ENCODE measurements at places on chromosomes 11 and 22.

- DNase-seq: no peak
Observed at GRCh38 chr22:22579869-22580604, 21.0 kb upstream of the PRAME start.

GRCh38 chr11:45266676-45267020 lies 19.5 kb downstream of the SYT13 start:
- DNase-seq: no peak

GRCh38 chr11:80007616-80008015 lies 566.8 kb upstream of the TENM4 start:
- DNase-seq: no peak

- no peak for DNase-seq
Observed at GRCh38 chr11:18265949-18266348, at the start of gene SAA1. Gene SAA1, plus strand, starts transcription at chr11:18266264. Its CDS starts 624 bp downstream, at chr11:18266888.

DNA sequence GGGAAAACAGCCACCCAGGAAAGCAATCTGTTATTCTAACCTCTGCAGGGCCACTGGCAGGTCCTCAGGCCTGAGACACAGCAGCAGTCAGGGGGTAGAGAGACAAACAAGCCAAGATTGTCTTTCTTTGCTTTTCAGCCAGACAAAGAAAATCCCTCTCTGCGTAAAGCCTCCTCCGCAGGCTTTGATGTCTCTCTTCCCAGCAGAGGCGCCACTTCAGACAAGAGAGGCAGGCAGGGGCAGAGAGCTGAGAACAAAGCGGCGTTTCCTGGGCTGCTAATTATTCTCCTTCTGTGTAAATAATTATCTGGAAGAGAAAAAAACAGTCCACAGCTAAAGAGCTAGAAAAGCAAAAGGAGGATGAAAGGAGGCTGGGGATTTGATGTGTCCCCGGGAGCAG lies 102.7 kb upstream of the SEZ6L start:
- peak; percentile 94 for DNase-seq

DNA sequence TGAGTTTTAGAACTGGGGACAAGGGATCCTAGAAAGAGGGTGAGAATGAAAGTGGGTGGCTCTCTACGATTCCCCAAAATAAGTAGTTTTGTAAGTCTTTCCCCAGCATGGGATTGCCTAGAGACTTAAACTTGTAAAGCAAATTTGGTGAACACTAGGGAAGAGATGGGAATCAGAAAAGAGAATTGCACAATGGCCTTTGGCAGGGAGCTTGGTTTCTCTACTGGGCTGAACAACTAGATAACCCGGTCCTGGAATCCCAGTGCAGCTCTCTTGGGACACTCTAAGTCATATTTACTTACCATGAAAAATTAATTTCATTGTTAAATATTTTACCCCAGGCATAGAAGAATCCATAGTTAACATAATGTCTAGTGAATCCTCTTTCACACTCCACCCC lies 16.5 kb upstream of the USP18 start:
- DNase-seq: no peak

DNA sequence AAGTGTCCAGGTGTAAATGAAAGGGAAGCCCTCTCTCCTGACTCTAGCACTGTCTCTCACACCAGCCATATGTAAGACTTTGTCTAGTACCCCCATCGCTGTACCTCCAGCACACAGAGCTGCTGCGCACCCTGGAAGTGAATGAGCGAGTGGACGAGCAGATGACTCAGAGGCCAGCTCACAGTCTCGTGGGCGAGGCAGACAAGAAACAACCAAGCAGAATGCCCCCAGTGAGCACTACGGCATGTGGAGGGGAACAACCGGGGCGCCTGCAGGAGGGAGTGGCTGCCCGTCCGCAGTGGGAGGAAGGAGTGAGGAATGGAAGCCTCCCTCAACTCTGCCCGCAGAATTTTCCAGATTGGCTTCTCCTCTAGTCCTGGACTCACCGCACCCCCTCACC lies 46.4 kb downstream of the MCM5 start:
- no peak for DNase-seq

DNA sequence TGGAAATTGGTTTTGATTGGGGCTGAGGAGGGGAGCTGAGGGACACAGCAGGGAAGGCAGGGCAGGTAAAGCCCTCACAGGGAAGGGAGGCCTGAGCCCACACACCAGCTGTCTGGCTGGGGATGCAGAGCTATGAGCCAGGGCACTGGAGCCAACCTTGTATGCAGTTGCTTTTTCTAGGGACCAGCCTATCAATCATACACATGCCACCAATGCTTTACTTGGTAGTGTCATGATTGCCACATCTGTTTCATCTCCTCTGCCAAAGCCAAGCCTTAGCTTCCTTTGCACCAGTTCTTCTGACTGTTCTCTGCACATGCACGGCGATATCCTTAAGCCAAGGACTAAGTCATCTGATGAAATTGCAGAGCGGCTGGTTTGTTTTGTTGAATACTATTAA lies 207.1 kb upstream of the PLET1 start:
- no peak for DNase-seq

DNA sequence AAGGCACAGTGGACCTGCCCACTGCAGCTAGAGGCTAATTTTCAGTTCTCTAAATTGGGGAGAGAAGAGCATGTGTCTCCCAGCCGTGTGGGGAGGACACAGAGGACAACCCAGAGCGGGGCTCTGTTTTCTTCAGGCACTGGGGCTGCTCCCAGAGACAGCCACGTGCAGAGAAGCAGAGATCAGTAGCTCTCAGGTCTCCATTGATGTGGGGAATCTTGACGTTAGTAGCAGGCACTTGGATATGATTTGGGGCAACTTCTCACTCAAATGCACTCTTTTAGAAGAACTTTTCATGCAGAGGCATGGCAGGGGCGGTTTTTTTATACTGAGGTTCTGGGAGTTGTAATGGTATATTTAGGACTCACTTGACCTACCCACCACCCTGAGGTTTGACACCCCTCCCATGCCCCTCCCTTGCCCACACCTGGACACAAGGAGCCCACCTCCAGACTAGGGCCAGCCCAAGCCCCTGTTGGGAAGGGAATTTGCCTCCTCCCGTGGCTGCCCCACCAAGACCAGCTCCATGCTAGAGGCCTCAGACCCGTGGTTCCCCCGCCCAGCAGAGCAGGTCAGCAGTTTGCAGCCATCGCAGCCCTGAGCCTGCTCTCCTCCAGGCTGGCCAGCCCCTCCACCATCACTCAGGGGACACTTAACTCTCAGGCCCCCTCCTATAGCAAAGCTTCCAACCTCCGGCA lies 94.2 kb upstream of the RTL6 start:
- DNase-seq: no peak

GRCh38 chr11:33957304-33957917 lies 65.5 kb upstream of the LMO2 start:
- DNase-seq: no peak

DNA sequence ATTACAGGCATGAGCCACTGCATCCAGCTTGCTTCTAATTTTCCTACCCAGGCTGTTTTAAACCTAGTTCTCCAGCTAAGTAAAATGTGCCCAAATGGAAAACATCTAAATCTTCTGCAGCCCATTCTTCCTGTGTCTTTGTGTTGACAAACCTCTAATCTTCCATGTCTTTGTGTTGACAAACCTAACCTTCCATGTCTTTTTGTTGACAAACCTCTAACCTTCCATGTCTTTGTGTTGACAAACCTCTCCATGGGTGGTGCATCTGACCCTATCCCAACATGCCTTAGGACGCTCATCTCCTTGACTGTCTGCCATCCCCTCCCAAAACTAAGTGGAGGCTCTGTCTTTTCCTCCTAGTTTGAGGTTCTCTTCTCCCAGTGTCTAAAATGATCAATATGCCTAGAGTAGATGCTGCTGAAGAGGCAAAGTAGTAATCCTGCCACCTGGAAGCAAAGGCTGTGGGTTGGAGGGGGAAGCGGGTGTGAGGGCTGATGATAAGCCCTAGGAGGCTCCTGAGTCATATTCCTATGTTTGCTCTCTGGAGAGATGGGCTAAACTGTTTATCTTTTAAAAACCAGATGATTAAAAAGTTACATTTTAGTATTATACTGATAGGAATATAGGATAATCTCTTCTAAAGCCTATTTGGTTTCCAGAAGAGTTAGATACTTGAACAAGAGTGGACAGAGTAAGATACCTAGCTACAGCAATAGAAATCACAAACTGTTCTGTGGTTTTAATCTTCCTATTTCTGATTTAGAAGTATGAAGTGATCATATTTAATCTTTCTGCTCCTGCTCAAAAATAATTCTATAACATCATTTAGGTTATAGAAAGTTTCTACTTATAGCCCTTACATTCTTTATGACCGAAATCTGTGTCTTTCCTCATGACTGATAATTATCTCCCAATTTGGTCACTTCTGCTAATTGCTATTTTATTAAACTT lies 7.9 kb downstream of the FEN1 start:
- DNase-seq: no peak

GRCh38 chr22:29112121-29112520 lies 39.3 kb downstream of the KREMEN1 start:
- peak; percentile 61 for DNase-seq

- DNase-seq: peak; percentile 45
Observed at GRCh38 chr22:22745225-22746060, 101.0 kb downstream of the GGTLC2 start.

DNA sequence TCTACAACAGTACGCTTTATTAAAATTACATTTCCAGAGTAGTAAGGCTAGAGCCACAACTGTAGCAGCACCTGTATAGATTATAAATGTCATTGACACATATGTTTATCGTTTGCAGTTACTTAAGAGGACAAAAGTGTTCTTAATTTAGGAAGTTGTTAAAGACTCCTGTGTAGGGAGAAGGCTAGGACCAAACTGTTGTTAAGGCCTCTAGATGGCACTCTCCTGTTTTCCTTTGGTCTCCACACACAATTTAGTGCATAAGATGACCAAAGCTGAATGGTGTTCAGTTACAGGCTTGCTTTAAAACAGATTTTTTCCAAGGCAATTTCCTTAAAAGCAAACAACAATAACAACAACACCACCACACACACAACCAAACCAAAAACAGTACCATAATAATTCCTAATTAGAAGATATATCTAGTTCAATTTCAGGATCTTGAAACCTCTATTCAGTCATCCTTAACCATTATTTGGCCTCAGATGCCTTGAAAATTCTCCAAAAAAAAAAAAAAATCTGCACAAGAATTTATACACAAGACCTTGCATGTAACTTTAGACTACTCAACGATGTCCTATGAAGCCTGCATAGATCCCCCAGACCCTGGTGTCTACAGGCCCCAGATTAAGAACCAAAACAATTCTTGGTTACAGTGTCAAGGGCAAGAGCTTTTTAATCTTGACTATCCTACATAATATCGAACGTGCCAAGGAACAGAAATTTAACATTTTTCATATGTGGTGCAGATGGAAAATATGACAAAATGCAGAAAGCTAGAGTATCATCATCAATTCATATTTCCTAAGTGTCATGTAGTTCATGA lies 42.6 kb upstream of the APOA1 start:
- peak; percentile 59 for DNase-seq

DNA sequence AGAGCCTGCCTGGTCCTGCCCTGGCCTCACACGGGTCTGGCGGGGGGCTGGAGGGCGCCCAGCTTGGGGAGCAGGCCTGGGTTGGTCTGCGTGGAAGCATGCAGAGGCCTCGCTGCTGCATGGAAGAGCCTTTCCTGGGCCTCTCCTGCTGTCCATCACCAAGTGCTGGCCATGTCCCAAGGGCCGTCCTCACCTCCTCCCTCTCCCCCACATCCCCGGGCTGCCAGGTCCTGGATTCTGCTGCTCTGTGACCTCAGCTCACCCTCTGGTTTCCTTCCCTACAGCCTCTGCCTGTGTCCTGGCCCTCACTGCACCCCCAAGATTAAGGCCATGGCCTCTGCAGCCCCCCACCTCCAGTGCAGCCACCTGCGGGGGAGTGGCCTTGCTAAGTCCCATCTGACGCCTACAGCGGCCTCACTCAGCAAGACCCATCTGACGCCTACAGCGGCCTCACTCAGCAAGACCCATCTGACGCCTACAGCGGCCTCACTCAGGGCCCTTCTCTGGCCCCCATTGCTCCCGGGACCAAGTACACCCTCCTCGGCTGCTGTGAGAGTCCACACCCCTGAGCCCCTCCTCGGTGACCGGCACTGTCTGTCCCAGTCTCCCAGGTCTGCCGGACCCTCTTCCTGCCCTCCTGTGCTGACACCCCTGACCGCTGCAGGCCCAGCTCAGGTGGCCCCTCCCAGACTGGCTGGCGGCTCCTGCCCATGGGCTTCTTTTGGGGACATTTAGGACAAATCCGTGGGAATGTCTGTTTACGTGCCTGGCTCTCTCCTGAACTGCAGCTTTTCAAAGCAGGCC lies 119.5 kb upstream of the B3GAT1 start:
- no peak for DNase-seq

DNA sequence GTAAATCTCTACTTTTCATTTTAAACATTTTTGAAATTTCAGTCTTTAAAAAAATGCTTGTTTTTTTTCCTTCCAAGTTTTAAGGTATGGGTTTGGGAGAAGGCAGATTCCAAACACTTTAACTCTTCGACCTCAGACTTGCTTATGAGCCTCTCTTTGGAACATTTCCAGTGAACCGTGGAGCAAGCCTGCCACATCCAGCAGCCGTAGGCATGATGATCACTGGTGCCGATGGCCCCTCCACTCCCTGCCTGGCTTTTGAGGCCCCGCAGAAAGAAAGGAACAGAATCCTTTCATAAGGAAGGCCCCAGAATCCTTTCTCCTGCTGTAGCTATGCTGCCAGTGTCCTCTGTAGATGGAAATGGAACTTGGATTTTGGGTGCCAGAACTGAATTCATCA lies 50.7 kb downstream of the BMAL1 start:
- no peak for DNase-seq

DNA sequence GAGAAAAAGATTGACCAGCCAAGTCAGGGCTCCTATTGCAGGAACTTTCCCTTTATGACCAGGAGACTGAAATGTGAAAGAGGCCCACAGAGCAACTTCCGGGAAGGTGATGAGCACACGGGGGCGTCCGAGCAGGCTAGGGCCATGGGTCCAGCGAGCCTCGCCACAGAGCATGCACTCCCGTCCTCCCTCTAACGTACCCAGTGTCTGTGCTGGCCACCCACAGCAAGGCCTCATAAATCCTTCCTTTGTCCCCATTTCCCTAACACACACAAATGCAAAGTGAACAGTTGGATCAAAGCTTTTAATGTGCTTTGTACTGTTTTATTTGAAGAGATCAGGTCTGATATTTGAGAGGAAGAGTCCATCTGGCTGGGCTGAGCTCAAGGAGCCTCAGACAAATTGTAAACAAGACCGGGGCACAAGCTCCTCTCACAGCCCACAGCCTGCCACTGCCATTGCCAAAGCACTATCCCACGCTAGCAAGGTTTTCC lies 44.3 kb downstream of the BLID start:
- DNase-seq: no peak

Measured in NCI-H146 (cell line).